B cell (primary cell): ENCODE measurements at places on chromosomes 3 and 15. TPM values are rescaled to one million over a fixed set of nuclear protein-coding genes. Genes with fewer than 3 reads are reported as not detected.

- no peak for DNase-seq
- no peaks in the 10 kb centered on the region for H3K36me3 ChIP-seq
- H3K27me3 ChIP-seq = no peaks in the 10 kb centered on the region
- no peak overlapping the region for H3K4me3 ChIP-seq
- no peak overlapping the region for H3K27ac ChIP-seq
These were observed 84.3 kb downstream of the MB21D2 start for GRCh38 chr3:192833177-192833890.

DNA sequence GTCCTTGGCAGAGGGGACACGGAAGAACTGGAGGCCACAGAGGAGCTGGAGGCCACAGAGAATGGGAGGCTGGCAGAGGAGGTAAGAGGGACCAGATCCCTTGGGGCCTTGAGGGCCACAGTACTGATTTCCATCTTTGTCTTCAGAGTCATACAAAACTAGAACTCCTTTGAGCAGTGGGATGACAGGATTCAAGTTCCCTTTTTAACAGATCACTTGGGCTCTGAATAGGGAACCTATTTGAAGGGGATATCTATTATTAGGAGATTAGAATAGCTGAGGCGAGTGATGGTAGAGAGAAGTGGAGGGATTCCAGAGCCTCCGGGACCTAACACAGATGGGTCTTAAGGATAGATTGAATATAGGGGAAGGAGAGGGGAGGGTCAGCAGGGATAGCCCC, 55.7 kb downstream of the OXNAD1 start:
- DNase-seq = no peak
- H3K4me3 ChIP-seq = no peak overlapping the region
- H3K27ac ChIP-seq = no peak overlapping the region

The LINGO1 gene
- not detected in 2 replicates for total RNA-seq

DNA sequence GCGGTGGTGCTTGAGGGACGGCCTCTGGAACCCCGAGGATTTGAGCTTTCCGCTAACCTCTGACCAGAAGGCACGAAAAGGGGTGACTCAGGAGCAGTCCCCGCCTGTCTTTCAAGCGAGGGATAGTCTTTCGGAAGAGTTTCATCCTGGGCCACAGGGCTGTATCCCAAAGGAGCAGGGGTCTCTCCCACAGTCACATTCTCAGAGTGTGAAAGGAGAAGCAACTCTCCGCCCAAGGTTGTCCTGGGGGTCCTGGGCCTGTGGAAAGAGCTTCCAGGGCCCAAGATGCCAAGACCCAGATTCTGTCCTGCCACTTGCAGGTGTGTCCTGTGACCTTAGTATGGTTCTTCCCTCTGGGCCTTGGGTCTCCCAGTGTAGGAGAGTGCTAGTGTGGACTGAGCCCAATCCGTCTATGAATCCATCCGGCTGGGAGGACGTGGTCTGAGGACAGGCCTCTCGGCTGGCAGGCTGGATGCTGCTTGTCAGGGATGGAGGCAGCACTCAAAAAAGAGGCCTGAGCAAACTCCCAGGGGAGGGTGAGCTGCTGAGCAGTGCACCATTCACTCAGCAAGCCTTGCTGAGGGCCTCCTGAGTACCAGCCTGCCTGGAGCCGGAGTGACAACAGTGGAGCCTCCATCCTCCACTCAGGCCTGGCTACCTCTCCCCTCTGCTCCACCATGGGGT, 1.6 kb upstream of the DUSP7 start:
- peak; percentile 43 for DNase-seq
- no peaks in the 10 kb centered on the region for H3K27me3 ChIP-seq
- peak overlapping the region; percentile 50 for H3K4me3 ChIP-seq
- H3K4me1 ChIP-seq = peaks cover 57% of the 10 kb centered on the region
- H3K27ac ChIP-seq = peak overlapping the region; percentile 21
- H3K36me3 ChIP-seq = no peaks in the 10 kb centered on the region

GRCh38 chr3:43187836-43188479, 82.1 kb upstream of the POMGNT2 start:
- H3K27ac ChIP-seq = no peak overlapping the region
- no peaks in the 10 kb centered on the region for H3K4me1 ChIP-seq
- H3K36me3 ChIP-seq = no peaks in the 10 kb centered on the region
- no peak overlapping the region for H3K4me3 ChIP-seq

- H3K27me3 ChIP-seq = no peaks in the 10 kb centered on the region
- peak overlapping the region; percentile 99 for H3K27ac ChIP-seq
- peaks cover 5% of the 10 kb centered on the region for H3K36me3 ChIP-seq
- peak overlapping the region; percentile 78 for H3K4me3 ChIP-seq
- DNase-seq = peak; percentile 68
- peaks cover 42% of the 10 kb centered on the region for H3K4me1 ChIP-seq
These were observed 1.6 kb downstream of the GABPB1 start for GRCh38 chr15:50353251-50353974.

The RHCG gene
- not detected in 2 replicates for total RNA-seq

GRCh38 chr15:72230197-72231065, 559 bp downstream of the PKM start:
- H3K4me1 ChIP-seq = peaks cover 44% of the 10 kb centered on the region
- H3K36me3 ChIP-seq = peaks cover under 1% of the 10 kb centered on the region
- peak overlapping the region; percentile 78 for H3K4me3 ChIP-seq
- no peaks in the 10 kb centered on the region for H3K27me3 ChIP-seq

The SNX22 gene
- total RNA-seq = 43.0 and 44.9 TPM in 2 replicates

- no peaks in the 10 kb centered on the region for H3K36me3 ChIP-seq
- H3K27me3 ChIP-seq = no peaks in the 10 kb centered on the region
- H3K4me3 ChIP-seq = peak overlapping the region; percentile 7
- DNase-seq = no peak
- H3K27ac ChIP-seq = no peak overlapping the region
These were observed 48.1 kb downstream of the SETMAR start for GRCh38 chr3:4351164-4351855.

DNA sequence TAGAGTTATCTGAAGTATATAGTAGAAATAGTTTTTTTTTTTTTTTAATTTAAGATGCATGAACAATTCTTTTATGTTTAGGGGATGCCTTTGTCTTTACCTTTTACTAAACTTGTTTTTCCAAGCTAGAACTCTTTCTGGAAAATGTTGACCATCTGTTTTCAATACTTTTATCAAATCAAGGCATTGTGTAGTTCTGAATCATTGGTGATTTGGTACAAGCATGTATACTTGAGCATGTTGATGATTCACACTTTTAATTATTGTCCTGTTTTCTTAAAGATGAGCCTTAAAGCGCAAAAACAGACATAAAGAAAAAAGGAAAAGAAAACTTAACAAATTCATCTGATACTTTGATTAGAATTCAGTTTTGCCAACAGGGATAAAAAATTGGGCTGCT, 28.3 kb downstream of the PDCD6IP start:
- H3K27ac ChIP-seq = no peak overlapping the region
- peaks cover 2% of the 10 kb centered on the region for H3K4me1 ChIP-seq
- H3K36me3 ChIP-seq = peaks cover 16% of the 10 kb centered on the region
- H3K4me3 ChIP-seq = no peak overlapping the region
- no peaks in the 10 kb centered on the region for H3K27me3 ChIP-seq

The GRAMD1C gene
- 47.1 and 52.5 TPM in 2 replicates for total RNA-seq

The KY gene
- not detected in 2 replicates for total RNA-seq
